ENCODE measurements at places on chromosomes 7 and 10. TPM values are rescaled to one million over a fixed set of nuclear protein-coding genes. Genes with fewer than 3 reads are reported as not detected.

DNA sequence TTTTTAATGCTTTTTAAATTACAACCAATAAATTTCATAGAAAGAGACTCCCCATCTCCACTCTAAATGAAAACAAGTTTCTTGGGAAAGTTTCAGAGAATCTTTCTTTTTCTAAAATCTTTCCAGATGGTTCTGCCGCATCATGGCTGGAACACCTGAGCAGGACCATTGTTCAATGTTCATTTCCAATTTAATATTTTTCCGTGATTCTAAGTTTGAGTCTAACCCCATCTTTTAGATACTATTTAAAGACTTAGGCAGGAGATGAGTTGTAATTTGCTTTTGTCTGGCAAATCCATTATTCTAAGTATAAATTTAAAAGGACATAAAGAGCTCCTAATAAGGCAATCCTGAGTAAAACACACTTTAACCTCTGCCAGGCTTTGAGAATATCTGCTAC, 325.2 kb downstream of the BICC1 start:
- no peak for DNase-seq

DNA sequence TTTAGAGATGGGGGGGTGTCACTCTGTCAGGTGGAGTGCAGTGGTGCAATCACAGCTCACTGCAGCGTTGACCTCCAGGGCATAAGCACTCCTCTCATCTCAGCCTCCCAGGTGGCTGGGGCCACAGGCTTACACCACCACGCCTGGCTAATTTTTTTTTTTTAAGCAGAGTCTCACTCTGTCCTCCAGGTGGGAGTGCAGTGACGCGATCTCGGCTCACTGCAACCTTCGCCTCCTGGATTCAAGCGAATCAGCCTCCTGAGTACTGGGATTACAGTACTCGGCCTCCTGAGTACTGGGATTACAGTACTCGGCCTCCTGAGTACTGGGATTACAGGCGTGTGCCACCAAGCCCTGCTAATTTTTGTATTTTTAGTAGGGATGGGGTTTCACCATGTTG, 23.6 kb upstream of the PPIA start:
- DNase-seq, result no peak

DNA sequence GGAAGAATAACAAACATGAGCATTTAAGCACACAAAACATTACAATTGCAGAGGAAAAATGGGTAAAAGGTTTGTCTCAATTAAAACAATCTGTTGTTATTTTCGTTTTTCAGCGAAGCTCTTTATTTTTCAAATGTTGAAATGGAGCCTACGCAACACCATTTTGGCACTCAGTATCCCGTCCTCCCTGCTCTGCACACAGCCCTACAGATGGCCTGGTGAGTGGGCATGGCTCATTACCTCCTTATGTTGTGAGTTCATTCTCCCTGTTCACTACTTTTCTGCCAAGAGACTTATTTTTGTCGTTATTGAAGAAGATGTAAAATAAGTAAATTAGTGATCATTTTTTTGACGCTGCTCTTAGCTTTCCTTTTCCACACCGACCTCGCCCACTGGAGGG, 167.8 kb upstream of the CXCL12 start:
- DNase-seq, result no peak

The TSPAN12 gene
- not detected for total RNA-seq

DNA sequence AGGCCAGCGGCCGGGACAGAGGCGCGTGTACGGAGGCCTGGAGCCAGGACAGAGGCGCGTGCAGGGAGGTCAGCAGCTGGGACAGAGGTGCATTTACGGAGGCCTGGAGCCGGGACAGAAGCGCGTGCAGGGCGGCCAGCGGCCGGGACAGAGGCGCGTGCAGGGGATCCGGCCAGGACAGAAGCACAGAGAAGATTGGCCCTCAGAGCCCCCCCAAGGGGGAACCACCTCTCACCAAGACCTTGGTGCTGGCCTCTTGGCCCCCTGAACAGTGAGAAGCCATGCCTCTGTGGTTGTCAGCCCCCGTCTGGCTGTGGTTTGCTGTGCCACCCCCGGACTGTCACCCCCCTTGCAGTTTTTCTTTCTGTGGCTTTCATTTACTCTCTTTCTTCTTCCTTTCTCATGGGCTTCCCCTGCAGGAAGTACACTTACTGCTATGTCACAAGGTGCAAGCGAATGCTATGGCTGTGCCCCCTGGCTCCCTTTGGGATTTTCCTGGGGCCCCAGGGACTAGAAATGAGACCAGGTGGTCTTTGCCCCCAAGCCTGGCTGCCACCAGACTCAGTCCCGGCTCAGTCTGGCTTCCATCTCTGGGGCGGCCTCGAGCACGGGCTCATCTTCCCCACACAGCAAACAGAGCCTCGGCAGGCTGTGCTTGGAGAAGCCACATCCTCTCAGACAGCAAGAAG, 41.1 kb downstream of the INSIG1 start:
- DNase-seq, result no peak

The SLC16A12 gene
- total RNA-seq, result not detected
